CD4-positive, alpha-beta T cell treated with Interleukin-1 beta for 1 hour (primary cell): ENCODE measurements at places on chromosomes 11 and 22.
A peak's percentile ranks its signal among the peaks of the same experiment; 100 is the strongest.

DNA sequence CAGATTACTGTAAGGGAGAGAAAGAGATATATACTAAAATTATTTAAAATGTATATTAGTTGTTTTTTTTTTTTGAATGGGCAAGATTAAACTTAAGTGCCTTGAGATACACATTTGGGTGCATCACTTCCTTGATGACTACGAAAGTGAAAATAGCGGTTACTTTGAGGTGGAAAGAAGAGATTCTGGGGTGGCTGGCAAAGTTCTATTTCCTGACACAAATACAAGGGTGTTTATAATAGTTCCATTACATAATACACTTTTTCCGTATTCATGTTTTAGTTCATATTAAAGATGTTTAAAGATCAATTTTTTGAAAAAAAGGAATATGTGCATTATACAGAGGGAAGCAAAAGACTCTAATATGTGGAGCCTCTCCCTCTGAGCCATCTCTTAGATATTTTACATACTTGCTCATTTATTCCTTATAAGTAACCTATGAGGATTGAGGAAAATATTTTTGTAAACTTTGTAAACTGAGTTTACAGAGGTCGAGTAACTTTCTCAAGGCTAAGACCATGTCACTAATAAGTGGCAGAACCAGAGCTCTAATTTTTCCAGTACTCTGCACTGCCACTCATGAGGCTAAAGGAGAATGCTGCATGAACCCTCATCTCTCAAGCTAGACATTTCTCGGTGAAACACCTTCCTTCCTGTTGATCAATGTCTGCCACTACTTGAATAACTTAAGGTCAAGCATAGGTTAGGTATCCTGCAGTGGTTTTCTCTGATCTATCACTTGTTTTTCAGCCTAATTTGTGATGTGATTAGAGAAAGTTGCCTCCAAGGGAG, 58.6 kb downstream of the DDIAS start:
- peak; percentile 45 for DNase-seq

- no peak for DNase-seq
These were observed 157.8 kb upstream of the GRK3 start for GRCh38 chr22:25406510-25407210.

- peak; percentile 64 for DNase-seq
These were observed 21.8 kb downstream of the SNX19 start for GRCh38 chr11:130894322-130895025.

GRCh38 chr22:50022171-50022819, 9.7 kb upstream of the IL17REL start:
- DNase-seq: no peak

DNA sequence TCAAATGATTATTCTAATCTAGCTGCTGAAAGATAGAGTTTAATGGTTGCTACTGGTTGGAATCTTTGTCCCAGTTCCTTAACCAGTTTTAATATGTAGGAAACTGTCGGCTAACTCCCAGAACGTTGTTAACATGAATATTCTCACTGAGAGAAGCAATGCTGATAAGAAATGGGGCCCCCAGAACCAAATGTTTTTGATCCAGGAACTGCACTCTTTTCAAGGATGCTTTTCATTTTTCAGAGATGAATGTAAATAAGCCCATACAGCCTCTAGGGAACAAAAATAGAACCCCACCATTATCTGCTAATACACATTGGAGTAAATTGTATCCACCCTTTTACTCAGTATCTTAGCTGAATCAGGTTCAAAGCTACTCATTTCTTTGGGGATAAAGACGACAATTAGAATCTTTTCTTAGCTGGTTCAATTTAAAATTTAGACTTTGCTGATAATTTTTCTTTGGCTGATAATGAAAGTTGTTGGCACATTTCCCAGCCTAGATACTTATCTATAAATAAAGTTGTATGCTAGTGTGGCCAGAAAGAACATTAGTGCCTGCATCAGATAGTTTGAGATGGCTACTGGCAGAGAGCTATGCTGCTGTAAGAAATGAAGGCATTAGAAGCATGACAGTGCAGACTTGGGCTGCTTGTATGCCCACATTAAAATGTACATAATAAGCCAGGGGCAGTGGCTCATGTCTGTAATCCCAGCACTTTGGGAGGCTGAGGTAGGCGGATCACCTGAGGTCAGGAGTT, 323.3 kb upstream of the PDGFD start:
- DNase-seq: no peak

GRCh38 chr11:96238563-96239135, 104.3 kb downstream of the MAML2 start:
- DNase-seq: no peak

- no peak for DNase-seq
These were observed 161.7 kb downstream of the GUCY1A2 start for GRCh38 chr11:106856566-106856965.

GRCh38 chr11:1817511-1817910, 17.3 kb upstream of the SYT8 start:
- DNase-seq: no peak

- DNase-seq: no peak
These were observed 17.4 kb downstream of the TP53AIP1 start for GRCh38 chr11:128925250-128925600.

GRCh38 chr11:103326070-103326794, 217.0 kb downstream of the DYNC2H1 start:
- no peak for DNase-seq

- no peak for DNase-seq
These were observed 10.0 kb downstream of the CARD10 start for GRCh38 chr22:37509059-37509860.

DNA sequence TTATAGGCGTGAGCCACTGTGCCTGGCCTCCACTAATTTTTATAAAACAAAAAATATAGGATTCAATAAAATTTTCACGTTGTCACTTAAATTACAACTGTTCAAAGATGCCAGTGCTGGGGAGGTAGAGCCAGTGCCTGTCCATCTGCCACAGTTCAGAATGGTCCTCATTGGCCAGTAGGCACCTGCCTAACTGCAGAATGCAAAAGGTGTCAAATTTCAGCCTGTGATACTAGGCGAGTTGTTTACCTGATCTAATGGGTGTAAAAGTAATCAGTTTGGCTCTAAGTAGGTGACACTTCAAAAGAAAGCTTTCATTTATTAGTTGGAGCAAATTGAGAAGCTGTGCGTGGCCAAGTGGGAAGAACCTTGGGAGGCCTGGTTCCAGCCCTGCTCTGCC, 2.4 kb downstream of the SMARCB1 start:
- DNase-seq: no peak

DNA sequence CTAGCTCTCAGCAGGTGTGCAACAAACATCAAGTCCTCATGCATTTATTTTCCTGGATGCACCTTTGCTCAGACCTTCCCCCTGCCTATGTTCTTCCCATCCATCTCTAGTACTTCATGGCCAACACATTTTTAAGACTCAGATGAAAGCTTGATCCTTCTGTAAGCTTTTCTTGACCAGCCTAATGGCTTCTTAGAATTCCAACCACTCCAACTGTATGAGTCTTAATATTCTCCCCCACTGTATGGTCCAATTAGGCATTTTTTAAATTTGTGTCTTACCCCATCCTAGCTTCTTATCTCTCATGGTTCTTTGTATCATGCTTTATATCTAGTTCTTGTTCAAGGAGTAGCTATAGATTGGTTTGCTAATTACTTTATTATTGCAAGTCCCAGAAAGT, 44.8 kb downstream of the TENM4 start:
- DNase-seq: no peak

- DNase-seq: no peak
These were observed 16.0 kb upstream of the FTH1 start for GRCh38 chr11:61983419-61983818.

DNA sequence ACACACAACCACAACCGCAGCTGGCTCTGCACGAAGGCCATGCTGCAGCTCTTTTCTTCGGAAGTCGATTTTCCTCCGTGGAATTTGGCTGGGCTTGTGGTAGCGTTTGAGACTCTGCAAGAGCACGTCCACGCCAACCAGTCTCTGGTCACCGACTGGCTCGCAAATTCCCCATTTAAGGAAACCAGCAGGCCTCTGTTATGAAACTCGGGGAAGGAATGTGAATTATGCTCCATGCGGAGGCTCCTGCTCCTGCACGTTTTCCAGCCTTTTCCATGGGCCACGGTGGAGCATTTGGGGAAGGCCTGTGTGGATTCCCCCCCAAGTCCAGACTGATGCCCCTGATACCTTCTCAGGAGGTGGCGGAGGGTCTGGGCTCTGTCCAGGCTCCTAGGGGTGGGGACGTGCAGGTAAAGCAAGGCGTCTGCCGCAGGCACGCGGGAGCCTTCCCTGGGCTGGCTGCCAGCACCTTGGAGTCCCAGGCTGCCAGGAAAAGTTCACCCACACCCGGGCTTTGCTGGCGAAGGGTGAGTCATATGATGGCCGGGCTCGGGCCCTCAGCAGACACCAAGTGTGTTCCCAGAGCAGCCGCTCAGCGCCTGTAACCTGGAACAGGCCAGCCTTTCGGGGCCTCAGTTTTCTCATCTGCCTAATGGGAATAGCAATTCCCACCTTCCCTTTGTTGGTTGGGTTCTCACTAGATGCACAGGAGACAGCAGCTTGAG, 41.9 kb downstream of the LRP5 start:
- no peak for DNase-seq

DNA sequence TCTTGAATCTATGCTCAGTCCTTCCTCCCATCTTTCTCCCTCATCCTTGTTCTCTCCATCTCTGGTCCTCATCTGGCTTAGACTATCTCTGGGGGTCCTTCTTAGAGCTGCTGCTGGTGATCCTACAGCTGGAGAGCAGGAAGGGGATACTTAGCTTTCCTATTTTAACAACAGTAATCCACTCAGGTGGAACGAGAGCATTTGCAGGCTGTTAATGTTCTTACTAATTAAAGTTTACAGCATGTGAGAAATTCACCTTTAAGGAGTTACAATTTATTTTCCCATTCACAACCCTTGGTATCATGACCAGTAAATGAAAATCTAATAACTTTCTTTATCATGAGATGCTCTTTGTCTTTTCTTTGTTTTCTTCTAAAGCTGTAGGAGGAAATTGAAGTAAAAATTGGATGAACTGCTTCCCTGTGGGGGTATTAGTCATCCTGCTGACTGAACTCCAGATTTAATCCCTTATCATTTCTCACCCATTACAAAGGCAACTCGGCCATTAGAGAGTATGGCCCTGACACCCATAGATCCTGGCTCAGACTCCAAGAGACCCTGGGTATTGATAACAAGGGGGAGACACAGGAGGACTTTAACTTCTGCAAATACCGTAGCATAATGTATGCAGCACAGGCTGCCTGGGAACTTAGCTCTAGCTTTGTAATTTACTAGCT, 37.6 kb upstream of the MTNR1B start:
- DNase-seq: no peak

GRCh38 chr11:119262668-119263351, 54.1 kb downstream of the MCAM start:
- no peak for DNase-seq

- no peak for DNase-seq
These were observed 110.1 kb downstream of the RPL27A start for GRCh38 chr11:8792710-8793109.

- DNase-seq: no peak
These were observed 871 bp upstream of the SIDT2 start for GRCh38 chr11:117177534-117178209.

GRCh38 chr22:47789171-47789570, 1026.7 kb downstream of the TBC1D22A start:
- no peak for DNase-seq

- peak; percentile 34 for DNase-seq
These were observed 28.2 kb downstream of the DBX1 start for GRCh38 chr11:20131788-20132666.

DNA sequence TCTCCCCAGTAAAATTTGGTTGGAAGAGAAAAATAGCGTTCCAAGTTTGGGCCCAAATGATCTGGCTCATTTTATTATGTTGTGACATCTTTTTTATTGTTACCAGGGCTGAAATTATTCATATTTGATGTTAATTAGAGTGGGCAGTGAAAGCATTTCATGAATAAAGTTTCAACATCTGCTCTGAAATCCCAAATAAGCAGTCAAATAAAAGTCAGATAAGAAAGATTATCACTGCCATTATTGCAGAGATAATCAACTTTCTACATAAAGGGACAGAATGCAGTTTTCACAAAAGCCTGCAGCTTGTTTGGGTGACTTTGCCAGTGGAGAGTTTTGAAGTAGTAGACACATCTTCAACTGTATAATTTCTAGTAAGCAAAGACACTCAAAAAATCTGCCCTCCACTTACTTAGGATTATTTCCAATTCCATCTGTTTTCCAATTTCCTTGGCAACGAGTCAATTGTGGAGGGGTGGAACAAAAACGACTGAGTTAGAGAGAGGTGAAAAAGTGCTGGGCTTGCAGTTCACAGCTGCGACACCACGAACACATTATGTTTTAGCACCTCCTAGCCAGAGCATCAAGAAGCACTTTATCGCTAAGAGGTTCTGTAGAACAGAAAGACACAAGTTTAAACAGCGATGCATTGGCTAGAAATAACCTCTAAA, 9.0 kb downstream of the TECTA start:
- no peak for DNase-seq
